ENCODE measurements at places on chromosomes 6 and 20.

DNA sequence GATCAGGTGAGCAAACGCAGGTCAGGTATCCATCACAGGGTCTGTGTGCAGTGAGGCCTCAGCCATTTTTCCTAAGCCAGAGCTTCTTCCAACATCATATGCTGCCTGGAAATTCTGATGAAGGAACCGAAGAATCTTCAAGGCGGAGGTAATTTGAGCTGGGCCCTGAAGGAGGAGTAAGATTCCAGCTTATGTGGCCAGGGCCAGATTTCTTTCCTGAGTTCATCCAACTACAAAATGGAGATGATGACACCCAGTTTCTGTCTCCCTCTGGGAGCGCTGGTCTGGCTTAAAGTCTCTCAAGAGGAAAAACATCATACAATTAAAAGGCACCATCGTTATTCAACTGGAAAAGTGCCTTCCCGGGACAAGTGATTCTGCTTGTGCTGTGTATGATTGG lies 6.9 kb upstream of the MANBAL start:
- peak; percentile 44 for DNase-seq

DNA sequence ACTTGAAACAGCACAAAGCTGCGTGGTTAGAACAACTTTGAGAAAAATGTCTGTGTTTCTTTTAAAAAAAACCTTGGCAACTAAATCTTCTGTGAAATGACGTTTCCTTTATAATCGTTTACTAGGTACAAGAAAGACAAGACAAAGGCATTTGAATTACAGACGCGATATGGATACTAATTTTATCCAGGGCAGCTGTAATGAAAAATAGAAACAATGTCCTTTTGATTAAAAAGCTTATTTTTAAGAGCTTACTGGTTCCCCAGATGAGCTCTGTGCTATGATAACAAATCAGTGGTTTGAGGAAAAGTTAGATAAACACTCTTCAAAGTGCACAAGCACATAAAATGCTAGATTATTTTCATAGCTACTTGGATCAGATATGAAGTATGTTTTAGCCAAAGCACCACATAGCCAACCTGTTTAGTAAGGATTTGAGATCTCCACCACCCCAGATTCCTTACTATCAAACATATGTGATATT lies 1.6 kb upstream of the SYNCRIP start:
- DNase-seq, result peak; percentile 35

- peak; percentile 74 for DNase-seq
Observed at GRCh38 chr6:26155061-26155930, 68.1 kb downstream of the HFE start.

DNA sequence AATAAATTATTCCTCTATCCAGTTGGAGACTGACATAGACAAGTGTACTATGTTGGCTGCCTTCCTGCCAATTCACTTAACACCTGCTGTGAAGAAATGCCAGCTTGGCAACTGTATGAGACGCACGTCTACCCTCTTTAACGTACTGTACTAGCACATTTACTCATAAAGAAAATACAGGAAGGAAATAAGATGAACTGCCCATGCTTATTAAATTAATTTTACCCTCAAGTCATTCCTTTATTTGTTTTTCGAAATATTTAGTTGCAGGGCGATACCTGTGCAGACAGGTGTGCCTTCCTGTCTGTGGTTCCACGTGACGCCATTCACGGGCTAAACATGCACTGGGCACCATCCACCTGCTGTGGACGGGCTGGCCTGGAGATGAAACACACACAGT lies 52.0 kb downstream of the PSMG4 start:
- no peak for DNase-seq

DNA sequence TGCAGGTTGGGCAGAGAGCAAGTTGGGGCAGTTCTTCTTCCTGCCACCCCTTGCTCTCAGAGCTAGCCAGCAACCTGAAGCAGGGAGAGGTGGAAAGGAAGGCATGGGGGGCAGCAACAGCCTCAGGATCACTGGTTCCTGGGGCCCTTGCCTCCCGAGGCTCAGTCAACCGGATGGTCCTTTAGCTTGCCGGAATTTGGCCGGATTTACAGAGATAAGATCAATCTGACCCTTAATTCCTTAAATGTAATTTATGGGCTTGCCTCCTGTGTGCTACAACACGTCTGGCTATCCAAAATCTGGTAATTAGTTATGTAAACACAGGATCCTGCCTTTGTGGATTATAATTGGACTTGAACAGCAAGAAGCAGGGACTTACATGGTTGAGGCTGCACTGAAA lies 19.5 kb upstream of the TCP11 start:
- no peak for DNase-seq

DNA sequence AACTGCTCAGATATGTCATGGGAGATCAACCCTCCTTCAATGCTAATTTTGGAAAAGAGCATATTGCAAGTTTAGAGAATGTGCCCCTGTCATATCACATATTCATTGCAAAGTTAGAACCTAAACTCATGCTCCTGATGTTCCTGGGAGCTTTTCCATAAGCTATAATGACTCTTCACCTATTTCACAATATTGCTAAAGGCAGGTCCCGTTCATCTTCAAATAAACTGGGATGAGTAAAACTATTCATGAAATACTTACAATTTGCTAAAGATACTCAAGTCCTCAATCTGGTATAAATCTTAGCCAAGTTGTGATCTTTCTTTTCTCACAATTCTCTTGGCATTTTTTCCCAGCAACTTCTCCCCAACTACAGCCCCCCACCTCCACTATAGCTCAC lies 121.7 kb upstream of the TNFAIP3 start:
- no peak for DNase-seq

GRCh38 chr6:147468634-147469033 lies 39.9 kb upstream of the SAMD5 start:
- DNase-seq, result no peak

- no peak for DNase-seq
Observed at GRCh38 chr6:162960679-162961457, 233.1 kb downstream of the PACRG start.

DNA sequence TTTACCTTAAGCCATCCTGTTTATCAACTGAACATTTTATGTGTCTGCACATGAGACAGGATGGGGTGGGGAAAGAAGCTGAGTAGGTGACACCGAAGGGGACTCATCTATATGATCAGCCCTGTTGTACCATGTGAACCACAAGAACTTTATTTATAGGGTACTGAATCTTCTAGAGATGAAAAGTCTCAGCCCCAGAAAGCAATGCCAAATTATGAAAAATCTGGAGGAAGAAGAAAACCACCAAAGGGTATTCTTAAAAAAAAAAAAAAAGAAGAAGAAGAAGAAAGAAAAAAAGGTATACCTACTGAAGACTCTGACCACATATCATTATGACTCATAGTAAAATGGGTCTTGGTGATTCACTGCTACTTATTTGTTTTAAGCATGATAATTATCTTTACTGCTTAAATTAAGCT lies 39.8 kb upstream of the HBS1L start:
- no peak for DNase-seq

- no peak for DNase-seq
Observed at GRCh38 chr20:45821947-45822346, 5.2 kb downstream of the TNNC2 start.

DNA sequence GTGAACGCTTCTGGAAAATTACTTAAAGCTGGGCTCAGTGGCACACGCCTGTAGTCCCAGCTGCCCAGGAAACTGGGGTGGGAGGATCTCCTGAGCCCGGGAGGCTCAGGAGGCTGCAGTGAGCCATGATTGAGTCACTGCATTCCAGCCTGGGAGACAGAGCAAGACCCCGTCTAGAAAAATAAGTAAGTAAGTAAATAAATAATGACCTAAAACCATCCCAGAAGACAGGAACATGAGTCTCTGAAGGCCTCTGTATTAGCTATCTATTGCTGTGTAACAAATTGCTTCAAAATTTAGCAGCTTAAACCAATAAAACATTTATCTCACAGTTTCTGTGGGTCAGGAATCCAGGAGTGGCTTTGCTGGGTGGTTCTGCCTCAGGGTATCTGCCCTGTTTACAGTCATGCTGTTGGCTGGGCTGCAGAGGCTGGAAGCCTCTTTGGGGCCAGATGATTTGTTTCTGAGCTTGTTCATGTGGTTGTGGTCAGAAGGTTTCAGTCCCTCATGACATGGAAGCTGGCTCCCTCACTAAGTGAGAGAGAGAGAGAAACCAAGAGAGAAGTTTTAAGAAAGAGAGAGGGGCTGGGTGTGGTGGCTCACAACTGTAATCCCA lies 48.4 kb upstream of the NCOA3 start:
- DNase-seq, result peak; percentile 88

- DNase-seq, result no peak
Observed at GRCh38 chr6:4971851-4972250, 32.0 kb downstream of the RPP40 start.

- DNase-seq, result no peak
Observed at GRCh38 chr6:71367756-71368155, 79.1 kb downstream of the OGFRL1 start.

DNA sequence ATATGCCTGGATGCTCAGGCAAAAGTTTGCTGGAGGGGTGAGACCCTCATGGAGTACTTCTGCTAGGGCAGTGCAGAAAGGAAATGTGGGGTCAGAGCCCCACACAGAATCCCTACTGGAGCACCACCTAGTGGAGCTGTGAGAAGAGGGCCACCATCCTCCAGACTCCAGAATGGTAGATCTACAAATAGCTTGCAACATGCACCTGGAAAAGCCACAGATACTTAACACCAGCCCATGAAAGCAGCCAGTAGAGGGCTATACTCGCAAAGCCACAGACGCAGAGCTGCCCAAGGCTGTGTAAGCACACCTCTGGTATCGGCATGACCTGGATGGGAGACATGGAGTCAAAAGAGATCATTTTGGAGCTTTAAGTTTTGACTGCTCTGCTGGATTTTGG lies 60.7 kb upstream of the GJE1 start:
- DNase-seq, result no peak

DNA sequence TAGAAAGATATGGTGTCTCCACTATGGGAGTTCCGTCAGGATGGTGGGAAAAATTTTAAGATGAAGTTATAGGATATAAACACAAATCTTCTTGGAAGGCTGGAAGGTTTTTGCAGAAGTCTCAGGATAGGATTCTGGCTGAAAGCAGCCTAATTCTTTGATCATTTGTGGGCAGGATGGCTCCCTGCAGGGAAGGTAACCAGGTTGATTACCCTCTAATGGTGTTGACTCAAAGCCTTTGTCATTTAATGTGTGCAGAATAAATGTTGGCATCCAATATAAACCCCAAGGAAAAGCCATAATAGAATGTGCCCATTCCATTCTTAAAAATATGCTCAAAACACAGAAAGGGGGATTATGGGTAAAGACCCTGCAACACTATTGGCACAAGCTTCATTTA lies 204.3 kb downstream of the EPM2A start:
- DNase-seq, result no peak

- DNase-seq, result no peak
Observed at GRCh38 chr6:35417979-35418661, 34.0 kb upstream of the FANCE start.

- DNase-seq, result no peak
Observed at GRCh38 chr6:147173140-147173539, 31.1 kb upstream of the STXBP5 start.

GRCh38 chr20:10078403-10078802 lies 43.6 kb downstream of the ANKEF1 start:
- no peak for DNase-seq

DNA sequence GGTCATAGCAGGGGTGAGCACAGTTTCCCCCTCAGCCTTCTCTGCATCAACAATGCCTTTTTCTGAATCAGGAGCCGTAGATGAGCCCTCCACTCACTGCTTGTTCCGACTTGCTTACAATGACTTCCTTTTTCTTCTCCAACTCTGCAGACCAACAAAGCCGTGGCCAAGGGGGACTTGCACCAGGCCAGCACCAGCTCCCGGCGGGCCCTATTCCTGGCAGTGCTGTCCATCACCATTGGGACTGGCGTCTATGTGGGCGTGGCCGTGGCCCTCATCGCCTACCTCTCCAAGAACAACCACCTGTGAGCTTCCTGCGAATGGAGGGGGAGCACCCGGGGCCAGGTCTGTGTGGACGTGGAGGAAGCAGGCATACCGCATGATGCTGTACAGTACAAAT lies 195.8 kb downstream of the SYNDIG1 start:
- DNase-seq, result no peak

- no peak for DNase-seq
Observed at GRCh38 chr6:36968266-36968977, 13.9 kb downstream of the PI16 start.

GRCh38 chr6:142952614-142953013 lies 7.6 kb upstream of the HIVEP2 start:
- DNase-seq, result no peak

DNA sequence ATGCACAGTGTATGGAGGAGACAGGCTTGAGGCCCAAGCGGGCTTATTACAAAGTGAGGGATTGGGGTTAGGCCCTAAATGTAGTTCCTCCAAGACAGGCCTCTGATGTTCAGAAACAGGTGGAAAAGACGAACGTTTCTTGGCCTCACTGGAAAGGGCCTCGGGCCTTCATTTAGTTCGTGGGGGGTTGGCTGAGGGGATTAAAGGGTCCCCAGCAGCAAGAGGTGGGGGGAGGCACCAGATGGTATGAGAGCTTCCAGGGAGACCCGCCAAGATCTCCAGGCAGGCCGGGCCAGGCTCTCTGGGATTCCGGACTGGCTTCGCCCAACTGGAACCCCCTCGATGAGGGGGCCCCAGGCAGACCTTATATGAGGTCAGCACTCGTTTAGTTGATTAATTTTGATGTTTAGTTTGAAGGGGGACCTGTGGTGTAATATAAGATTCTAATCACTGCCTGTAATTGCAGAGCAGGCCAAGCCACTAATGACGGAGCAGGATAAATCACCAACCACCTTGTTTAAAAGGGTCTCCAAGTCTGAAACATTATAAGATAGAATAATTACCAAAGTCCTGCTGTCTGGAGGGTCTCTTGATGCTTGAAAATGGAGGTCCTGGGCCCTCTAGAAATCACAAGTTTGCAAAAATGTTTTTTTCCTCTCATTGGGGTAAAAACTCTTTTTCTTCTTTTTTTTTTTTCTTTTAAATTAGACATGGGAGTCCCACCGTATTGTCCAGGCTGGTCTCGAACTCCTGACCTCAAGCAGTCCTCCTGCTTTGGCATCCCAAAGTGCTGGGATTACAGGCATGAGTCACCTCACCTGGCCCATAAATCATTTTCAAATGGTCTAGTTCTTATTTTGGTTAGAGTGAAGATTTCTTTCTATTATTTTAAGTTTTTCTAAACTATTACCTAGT lies 2.2 kb downstream of the HMGA1 start:
- peak; percentile 37 for DNase-seq

DNA sequence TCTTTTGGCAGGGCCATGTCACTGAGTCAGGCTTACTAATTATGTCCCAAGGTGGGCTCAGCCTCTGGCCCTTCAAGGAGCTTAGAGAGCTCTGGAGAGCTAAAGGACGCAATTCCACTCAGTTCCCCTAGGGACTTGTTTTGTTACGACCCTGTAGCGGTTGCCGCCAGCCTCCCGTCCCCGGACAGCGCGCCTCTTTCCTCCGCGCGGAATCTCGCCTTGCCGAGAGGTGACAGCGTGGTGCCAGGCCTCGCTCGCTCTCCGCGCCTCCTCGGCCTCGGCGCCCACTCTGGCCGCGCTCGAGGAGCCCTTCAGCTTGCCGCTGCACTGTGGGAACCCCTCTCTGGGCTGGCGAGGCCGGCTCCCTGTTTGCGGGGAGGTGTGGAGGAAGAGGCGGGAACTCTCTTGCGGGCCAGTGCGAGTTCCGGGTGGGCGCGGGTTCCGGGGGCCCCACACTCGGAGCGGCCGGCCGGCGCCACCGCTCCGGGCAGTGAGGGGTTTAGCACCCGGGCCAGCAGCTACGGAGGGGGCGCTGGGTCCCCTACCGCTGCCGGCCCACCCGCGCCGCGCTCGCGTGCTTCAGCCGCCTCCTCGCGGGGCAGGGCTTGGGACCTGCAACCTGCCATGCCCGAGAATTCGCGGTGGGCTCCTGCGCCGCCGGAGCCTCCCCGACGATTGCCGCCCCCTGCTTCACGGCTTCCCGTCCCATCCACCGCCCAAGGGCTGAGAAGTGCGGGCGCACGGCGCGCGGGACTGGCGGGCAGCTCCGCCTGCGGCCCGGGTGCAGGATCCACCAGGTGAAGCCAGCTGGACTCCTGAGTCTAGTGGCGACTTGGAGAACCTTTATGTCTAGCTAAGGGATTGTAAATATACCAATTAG lies 9.9 kb upstream of the ZNF311 start:
- DNase-seq, result peak; percentile 70

All from Caki2 (cell line).